ENCODE measurements at places on chromosomes 7 and 10.
A peak's percentile ranks its signal among the peaks of the same experiment; 100 is the strongest.

- no peak for DNase-seq
These were observed 2.2 kb downstream of the BRAT1 start for GRCh38 chr7:2553108-2553507.

DNA sequence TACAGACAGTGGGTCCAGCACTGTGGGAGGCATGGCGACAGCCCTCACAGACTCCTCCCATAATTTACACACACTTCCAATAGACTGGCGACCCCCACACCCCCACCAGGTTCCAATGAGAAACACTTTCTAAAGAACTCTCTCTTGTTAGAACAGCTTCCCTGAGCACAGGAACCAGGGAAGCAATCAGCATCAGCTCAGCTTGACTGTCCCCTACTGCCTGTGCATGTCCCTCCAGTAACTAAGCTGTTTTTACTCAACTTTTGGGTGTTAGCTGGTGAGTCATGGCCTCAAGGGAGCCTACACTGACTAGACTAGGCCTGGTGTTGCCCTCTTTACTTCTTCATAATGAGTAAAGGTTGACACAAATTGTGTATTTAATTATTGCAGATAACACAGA lies 32.6 kb upstream of the HERPUD2 start:
- DNase-seq: no peak

DNA sequence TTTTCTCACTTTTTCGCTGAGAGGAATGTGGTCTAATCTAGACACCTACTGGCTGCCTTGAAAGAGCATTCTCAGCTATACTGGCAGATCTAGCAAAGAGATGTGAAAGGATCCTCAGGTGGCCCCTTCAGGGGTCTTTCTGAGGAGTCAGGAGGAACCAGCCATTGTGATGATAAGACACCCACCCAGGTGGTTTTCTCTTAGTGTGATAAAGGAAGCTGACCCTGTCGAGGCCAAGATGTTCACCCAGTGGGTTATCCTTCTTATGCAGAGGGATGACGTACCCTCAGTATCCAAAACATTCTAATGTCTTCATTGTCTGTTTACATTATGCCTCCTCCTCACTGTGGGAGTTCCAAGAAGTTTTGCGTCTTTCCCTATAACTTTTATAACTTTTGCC lies 98.3 kb upstream of the LRGUK start:
- no peak for DNase-seq

GRCh38 chr10:102841827-102842345 lies 4.7 kb upstream of the CYP17A1 start:
- DNase-seq: no peak

DNA sequence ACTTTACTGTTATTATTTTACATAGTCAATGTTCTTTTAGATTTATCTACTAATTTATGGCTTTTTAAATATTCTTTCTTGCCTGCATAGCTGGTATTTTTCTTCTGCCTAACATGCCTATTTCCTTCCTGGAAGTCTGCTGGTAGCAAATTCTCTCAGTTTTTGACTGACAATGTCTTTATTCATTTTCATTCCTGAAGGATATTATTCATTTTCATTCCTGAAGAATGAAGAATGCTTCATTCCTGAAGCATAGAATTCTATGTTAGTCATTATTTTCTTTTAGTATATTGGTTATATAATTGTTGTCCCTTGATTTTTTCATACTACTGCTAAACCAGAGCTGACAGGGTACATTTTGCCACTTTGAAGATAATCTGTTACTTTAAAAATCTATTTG lies 41.8 kb downstream of the TMEM168 start:
- DNase-seq: no peak

DNA sequence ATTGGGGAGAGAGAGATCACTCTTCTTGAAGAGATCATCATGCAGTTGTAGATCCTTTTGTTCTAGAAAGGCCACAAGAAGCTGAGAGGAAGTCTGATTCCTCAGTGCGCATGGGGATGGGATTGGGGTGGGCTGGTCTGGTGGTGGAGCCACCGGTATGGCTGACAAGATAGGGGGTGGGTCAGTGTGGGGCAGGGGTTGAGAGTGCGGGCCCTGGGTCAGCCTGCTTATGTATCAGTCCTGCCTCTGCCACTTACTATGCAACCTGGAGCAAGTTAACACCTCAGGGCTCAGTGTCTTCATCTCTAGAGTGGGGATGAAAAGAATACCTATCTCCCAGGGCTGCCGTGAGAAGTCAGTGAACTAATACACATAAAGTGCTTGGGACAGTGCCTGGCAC lies 8.0 kb downstream of the SMARCD3 start:
- no peak for DNase-seq

DNA sequence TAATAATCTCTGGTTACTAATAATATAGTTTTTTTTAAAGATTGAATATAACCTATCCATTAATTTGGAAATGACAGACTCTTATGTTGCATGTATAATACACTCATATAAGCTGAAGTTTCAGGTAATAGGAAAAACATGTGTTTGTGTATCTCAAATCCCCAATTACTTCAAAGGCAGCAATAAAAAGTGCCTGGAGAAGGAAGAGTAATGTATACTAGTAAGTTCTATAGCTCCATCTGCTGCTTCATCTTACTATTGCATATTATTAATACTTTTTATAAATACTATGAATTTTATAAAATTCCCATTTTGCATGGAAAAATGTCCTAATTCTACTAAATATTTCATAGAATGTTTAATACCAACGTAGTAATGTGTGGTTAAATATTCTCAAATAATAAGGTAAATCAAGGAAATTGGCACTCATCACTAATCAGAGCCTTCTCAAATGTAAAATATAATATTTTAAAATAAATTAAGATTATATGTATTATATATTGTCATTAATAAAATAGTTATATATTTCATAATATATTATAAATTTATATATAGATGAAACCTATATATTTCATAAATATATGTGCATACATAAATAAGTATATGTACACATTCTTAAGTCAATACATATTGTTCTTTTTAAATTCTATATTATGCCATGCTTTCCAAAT lies 311.9 kb downstream of the HGF start:
- peak; percentile 35 for DNase-seq

GRCh38 chr10:35613597-35614226 lies 8.6 kb downstream of the GJD4 start:
- DNase-seq: no peak

DNA sequence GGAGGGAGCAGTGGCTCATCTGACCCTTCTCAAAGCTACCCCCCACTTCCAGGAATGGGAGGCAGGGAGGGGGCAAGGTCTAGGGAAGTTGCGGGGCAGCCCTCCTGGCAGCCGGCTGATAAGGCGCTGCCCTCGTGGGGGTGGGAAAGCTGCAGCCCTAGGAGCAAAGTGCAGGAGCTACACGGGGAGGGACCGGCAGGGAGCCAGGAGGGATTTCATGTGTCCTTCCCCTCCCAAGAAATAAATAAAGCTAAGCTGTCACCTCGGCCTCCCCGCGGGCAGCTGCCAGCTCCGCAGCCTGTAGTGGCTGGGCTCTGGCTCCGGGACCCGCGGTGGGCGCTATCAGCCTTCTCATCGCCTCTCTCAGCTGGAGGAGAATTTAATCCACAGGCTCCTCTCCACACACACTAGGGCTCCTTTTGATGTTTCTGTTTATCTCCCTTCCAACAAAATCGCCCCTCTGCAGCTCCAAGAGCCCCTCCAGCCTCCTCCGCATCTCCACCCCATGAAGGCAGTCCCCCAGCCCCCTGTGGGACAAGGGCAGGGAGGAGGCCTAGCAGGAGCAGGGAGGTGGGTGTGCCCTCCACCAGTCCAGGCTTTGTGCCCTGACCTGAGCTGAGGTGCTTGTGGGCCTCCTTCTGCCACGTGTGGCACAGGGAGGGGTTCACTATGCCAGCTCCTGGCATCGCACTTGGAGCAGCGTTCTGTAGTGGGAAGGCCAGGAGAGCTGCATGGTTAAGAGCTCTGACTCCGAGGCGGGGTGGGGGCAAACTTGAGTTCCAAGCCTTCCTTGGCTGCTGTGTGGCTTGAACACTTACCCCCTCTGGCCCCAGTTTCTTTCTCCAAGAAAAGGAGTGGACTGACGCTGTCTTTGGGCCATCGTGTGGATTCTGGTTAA lies 80.5 kb downstream of the C10orf105 start:
- no peak for DNase-seq

DNA sequence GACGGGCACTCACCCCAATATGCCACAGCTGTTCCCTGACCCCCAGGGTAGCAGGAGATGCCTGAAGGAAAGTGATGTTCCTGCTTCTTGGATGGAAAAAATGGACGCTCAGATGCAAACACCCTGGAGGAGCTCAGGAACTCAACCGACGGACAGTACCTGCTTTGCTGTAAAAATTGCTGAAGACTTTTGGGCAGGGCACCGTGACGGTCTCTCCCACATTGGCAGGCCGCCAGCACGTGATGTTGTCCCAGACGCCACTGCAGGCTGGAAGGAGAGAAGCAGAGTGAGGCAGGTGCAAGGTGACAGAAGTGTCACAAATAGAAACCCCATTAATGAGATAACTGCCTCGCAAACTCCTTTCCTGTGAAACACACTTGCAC lies 35.0 kb downstream of the VIPR2 start:
- DNase-seq: no peak

DNA sequence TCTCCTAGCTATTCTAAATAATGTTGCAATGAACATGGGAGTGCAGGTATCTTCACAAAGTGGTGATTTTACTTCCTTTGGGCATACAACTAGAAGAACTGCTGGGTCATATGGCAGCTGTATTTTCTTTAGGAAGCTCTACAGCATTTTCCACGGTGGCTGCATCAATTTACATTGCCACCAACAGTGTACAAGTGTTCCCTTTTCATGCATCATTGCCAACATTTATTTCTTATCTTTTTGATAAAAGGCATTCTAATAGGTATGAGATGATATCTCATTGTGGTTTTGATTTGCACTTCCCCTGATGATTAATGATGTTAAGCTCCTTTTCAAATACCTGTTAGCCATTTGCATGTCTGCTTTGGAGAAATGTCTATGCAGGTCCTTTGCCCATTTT lies 52.6 kb downstream of the NT5C2 start:
- DNase-seq: no peak
